Dermis lymphatic vessel endothelial cell (primary cell): ENCODE measurements at places on chromosomes 5 and 9. TPM values are rescaled to one million over a fixed set of nuclear protein-coding genes. Genes with fewer than 3 reads are reported as not detected.

Gene KCNT1
- total RNA-seq, result not detected in 2 replicates

Gene NPR3
- 0.26 and 1.5 TPM in 2 replicates for total RNA-seq

Gene NAIP
- 1.7 and 3.3 TPM in 2 replicates for total RNA-seq

Gene BAAT
- total RNA-seq, result under 0.01 TPM in 1 of 2 replicates, not detected in the other

Gene PKD2L2
- not detected in 2 replicates for total RNA-seq

Gene CDC37L1
- total RNA-seq, result 7.9 and 11.6 TPM in 2 replicates

Gene ARSK
- total RNA-seq, result 2.4 and 2.6 TPM in 2 replicates

Gene SPARC
- total RNA-seq, result 330 and 676 TPM in 2 replicates

Gene ZNF883
- 0.17 TPM in 1 of 2 replicates, not detected in the other for total RNA-seq

Gene SPINK4
- not detected in 2 replicates for total RNA-seq

Gene ACER2
- 11.2 and 11.6 TPM in 2 replicates for total RNA-seq

Gene NME5
- 1.2 and 2.3 TPM in 2 replicates for total RNA-seq

Gene ZFP37
- total RNA-seq, result 0.65 and 1.4 TPM in 2 replicates

Gene ARHGEF39
- 0.17 and 0.33 TPM in 2 replicates for total RNA-seq

Gene HRCT1
- total RNA-seq, result 0.43 and 0.98 TPM in 2 replicates

Gene PCDHA9
- total RNA-seq, result under 0.01 and 0.09 TPM in 2 replicates

Gene IFNA13
- not detected in 2 replicates for total RNA-seq

Gene ARSB
- 9.5 and 13.9 TPM in 2 replicates for total RNA-seq

Gene ANKDD1B
- 0.54 and 0.86 TPM in 2 replicates for total RNA-seq

Gene NR5A1
- not detected in 2 replicates for total RNA-seq

Gene RPL12
- 1,541 and 1,573 TPM in 2 replicates for total RNA-seq

Gene PLPP7
- 2.1 and 2.6 TPM in 2 replicates for total RNA-seq

Gene VCAN
- 0.69 and 2.2 TPM in 2 replicates for total RNA-seq

Gene SPINK1
- not detected in 2 replicates for total RNA-seq

Gene OTP
- not detected in 2 replicates for total RNA-seq

Gene LECT2
- total RNA-seq, result not detected in 2 replicates

Gene PPP1R26
- total RNA-seq, result 9.1 and 10.0 TPM in 2 replicates

Gene RASA1
- total RNA-seq, result 41.3 and 48.1 TPM in 2 replicates

Gene GMCL2
- not detected in 2 replicates for total RNA-seq

Gene ORM1
- not detected in 2 replicates for total RNA-seq

Gene PRRX2
- 0.17 and 0.33 TPM in 2 replicates for total RNA-seq

Gene SOHLH1
- total RNA-seq, result not detected in 2 replicates

Gene FAM53C
- 31.8 and 32.6 TPM in 2 replicates for total RNA-seq

Gene C6
- total RNA-seq, result not detected in 2 replicates

Gene INSYN2B
- total RNA-seq, result 0.87 and 1.8 TPM in 2 replicates

Gene ZNF354B
- 7.3 and 10.8 TPM in 2 replicates for total RNA-seq

Gene INPP5E
- 3.3 and 3.5 TPM in 2 replicates for total RNA-seq

Gene PCAT7
- not detected in 2 replicates for total RNA-seq

Gene IL7R
- 0.26 and 0.65 TPM in 2 replicates for total RNA-seq

Gene HAUS6
- 10.0 and 11.2 TPM in 2 replicates for total RNA-seq

Gene SLC36A3
- not detected in 2 replicates for total RNA-seq

Gene PHF2
- total RNA-seq, result 16.0 and 17.0 TPM in 2 replicates

Gene MPDZ
- total RNA-seq, result 126 and 131 TPM in 2 replicates

Gene HMMR
- 4.7 and 6.0 TPM in 2 replicates for total RNA-seq

Gene TPPP
- 0.09 and 0.11 TPM in 2 replicates for total RNA-seq

Gene FAM151B
- total RNA-seq, result 2.2 and 2.6 TPM in 2 replicates

Gene MARVELD2
- total RNA-seq, result 1.3 and 1.5 TPM in 2 replicates

Gene CTNND2
- not detected in 2 replicates for total RNA-seq

Gene ABCA1
- total RNA-seq, result 7.4 and 22.3 TPM in 2 replicates

Gene AMBP
- total RNA-seq, result not detected in 2 replicates

Gene RANBP3L
- under 0.01 and 0.09 TPM in 2 replicates for total RNA-seq

Gene MYOT
- total RNA-seq, result not detected in 2 replicates

Gene DNAH5
- 0.11 and 0.17 TPM in 2 replicates for total RNA-seq
